Stimulated activated CD4-positive, alpha-beta T cell treated with anti-CD3 and anti-CD28 coated beads, Interleukin-12 subunit alpha, Interleukin-12 subunit beta, amount 100 ng/mL, for 24 hours (primary cell): ENCODE measurements at places on chromosomes 5 and 9.
A peak's percentile ranks its signal among the peaks of the same experiment; 100 is the strongest.

DNA sequence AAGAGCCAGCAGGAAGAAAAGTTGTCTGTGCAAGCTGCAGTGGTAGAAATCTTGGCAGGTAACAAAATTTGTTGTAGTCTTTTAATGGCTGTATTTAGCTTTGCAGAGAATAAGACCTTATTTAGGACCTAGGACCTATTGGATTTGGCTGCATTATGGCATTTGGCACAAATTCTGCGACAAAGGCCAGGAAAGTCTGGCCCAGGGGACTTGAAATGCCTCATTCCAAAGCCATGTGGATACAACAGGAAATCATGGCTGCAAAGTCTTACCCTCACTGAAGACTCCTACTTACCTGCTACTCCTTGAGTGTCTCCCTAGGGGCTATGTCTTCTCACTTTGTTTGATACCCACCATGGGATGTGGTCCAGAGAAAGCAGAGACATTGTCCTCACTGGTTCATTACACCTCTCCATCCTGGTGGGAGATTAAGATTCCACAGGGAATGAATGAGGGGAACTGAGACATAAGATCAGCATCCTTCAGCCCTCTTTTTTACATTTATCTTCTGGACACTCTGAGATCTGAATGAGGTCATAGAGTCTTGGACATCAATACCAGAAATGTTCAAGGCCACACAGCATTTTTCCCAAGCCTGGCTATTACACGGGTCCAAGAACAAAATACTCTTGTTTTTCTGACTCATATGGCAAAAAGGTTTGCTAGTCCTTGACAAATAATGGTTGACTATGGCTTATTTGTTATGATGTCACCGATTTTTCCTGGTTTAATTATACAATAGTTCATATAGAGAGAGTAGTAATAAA, 119.4 kb downstream of the PDE8B start:
- DNase-seq: no peak

DNA sequence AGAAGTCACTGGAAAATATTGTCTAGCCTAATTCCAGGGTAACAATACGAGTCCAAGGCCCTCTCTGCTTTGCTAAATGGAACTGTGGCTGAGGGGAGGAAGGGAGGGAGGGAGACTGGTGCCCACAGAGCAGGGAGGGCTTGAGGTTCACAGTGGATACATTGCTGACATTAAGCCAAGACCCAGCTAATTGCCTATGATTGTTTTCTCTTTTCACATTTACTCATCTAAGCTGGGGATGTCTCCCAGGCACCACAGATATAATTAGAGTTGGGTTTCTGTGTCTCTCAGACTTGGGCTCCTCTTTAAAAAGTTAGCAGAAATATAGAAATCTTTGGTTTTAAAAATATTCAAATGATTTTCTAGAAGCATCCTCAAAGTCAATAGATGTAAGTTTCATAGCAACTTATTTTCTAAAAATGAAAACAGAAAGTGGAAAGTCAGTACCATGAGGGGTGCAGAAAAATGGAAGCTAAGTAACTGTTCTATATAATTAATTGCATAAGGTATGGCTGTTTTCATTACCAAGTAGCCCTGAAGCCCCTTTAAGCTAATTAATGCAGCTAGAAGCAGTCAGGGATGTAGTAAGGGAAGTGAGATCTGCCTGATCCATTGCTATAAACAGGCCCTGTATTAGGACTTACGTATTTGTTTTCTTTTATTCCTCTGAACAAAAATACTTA, 259.8 kb downstream of the NDUFS4 start:
- no peak for DNase-seq

- no peak for DNase-seq
Observed at GRCh38 chr9:121398374-121398773, 28.3 kb upstream of the STOM start.

DNA sequence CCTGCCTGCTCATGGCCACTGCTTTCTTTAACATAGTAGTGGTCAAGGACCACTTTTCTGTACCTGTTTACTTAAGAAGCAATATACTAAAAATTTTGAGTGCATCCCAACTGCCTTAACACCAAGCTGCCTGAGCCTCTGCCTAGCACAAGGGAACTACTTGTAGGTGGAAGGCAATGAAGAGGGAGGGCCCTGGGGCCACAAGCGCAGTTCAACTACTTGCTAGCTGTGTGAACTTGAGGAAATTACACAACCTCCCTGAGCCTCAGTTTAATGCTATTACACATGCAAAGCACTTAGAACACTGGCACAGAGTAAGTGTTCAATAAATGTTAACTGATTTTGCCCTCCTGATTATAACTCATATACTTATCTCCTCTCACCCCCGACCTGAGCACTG, 6.3 kb downstream of the ARL15 start:
- DNase-seq: no peak

GRCh38 chr5:129199308-129199707, 104.8 kb downstream of the ISOC1 start:
- no peak for DNase-seq

- no peak for DNase-seq
Observed at GRCh38 chr9:136078498-136079011, 16.5 kb downstream of the NACC2 start.

DNA sequence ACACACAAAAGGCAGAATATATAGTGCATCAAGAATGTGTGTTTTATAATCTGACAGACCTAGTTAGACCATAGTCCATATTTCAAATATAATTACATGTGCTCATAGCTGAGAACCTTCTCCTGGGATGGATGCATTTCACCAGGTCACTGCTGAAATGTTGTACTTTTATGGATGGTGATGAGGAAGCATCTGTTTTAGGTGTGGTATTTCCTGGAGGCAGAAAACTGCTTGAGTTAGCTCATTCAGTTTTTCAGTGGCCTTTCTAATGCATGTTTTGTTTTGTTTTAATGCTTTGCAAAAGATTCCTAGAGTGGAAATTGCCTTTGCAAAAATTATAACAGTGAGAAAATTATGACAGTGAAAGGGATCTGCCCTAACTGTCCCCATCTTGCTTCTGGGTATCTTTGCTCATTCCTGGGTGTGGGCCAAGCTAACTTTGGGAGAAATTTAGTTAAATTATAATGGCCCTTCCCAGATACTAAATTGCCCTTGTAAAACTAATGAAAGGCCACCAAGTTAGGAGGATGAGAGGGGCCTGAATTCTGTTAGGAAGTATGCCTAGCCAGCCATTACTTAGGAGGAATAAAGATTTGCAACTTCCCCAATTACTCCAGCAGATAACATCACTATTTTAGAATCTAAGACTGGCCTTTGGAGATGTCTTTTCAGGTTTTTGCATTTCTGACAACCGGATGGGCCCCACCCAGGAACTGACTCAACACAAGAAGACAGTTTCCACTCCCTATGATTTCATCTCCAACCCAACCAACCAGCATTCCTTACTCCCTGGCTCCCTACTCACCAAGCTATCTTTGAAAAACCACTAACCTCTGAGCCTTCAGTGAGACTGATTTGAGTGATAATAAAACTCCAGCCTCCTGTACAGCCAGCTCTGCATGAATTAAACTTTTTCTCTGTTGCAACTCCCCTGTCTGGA, 7.0 kb upstream of the IL12B start:
- peak; percentile 17 for DNase-seq

DNA sequence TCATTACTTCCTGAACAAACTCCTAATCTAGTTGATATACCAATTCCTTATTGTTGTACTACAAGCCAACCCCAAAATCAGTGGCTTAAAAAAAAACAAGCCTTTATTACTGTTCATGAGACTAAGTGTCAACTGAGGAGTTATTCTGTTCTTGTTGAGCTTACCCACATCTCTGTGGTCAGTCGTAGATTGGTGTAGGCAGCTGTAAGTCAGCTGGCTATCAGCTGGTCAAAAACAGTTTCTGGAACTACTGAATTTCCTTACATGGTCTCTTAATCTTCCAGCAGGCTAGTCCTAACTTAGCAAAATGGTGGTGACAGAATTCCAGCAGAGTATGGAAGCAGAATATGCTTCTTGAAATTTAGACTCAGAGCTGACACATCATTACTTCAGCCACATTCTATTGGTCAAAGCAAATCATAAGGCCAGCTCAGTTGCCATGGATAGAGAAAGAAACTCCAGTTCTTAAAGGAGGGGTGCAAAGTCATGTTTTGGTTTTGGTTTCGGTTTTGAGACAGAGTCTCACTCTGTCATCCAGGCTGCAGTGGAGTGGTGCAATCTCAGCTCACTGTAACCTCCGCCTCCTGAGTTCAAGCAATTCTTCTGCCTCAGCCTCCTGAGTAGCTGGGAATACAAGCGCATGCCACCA, 386.1 kb upstream of the MPDZ start:
- DNase-seq: no peak

DNA sequence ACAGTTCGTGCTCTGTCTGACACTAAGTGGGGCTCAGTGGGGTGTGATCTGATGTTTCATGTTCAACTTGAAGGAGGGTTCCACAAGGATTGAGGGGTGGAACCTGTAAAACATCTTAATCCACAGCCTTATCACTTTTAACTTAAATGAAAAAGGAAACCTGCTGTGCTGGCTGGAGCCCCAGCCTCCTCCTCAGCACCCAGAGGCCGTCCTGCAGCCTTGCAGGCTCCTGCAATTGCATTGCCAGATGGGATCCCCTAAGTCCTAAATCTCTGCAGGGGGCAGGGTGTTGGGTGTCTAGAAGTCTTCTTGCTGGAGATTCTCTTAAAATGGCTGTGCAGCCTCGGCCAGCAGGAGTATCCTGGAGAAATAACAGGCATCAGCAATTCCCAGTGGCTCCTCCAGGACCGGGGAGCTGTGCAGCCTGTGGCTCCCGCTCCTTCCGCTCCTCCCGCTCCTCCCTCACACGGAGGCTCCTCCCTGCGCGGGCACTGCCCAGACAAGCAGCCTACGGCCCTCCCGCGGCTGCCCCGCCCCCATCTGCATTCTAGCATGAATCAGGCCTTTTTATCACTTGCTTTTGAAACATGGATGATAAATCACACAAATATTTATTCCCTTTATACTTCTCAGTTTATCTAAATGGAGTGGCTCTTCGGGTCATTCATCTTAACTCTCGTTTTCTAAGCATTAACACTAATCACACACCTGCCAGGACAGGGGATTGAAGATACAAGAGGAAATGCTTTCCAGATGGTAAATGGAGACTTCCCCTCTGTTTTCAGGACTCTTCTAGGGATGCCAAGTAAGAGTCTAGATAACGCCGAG, 131.0 kb downstream of the ADAMTS16 start:
- DNase-seq: no peak

GRCh38 chr9:127734247-127734746, 797 bp downstream of the TOR2A start:
- DNase-seq: no peak

DNA sequence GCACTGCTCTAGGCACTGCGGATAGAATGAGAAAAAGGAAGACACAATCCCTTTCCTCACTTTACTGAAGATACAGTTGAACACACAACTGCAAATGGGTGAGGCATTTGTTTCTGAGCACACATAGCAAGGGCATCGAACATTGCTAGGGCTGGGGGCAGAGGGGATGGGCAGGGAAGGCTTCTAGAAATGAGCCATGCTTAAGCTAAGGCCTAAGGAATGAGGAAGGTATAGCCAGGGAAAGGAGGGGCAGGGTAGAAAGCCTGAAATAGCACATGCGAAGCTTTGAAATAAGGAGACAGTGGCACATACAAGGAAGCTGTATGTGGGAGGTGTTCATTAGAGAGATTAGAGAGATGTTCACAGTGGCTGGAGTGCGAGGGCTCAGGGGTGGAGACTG, 92.7 kb downstream of the KIF4B start:
- no peak for DNase-seq

DNA sequence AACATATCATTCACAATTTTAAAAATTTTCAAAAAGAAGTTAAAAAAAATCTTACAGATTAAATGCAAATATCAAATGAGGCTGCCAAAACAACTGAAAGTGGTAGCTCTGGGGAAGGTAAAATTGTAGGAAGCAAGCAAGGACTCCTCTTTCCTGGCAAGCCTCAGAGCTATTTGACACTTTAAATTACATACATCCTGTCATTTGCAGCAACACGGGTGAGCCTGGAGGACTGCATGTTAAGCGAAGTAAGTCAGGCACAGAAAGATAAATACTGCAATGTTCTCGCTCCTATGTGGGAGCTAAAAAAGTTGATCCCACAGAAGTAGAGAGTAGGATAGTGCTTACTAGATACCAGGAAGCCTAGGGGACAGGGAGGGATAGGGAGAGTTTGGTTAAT, 58.0 kb downstream of the LPAR1 start:
- DNase-seq: no peak

- DNase-seq: no peak
Observed at GRCh38 chr9:130918826-130919558, 20.1 kb downstream of the FIBCD1 start.

GRCh38 chr5:41156739-41157138, 56.6 kb downstream of the C6 start:
- DNase-seq: no peak

- no peak for DNase-seq
Observed at GRCh38 chr5:7015586-7016256, 302.5 kb downstream of the TENT4A start.

GRCh38 chr5:128038643-128039042, 44.9 kb upstream of the SLC12A2 start:
- DNase-seq: no peak

DNA sequence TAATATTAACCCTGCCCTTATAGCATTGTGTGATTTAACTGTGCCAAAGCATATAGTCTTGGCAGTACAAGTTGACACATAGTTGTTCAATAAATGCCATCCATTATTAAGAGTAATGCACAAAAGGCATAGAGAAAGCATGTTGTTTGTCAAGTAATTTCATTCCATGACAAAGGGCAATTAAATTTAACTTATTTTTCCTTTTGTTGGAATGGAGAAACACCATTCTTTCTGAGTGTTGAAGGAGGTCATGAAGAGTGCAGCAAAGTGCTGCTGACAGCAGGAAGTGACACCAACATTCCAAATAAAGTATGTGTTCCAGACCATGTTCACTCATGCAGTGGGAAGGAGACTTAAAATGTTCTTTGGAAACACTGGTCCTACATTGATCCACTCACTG, 29.1 kb downstream of the ANKDD1B start:
- no peak for DNase-seq

DNA sequence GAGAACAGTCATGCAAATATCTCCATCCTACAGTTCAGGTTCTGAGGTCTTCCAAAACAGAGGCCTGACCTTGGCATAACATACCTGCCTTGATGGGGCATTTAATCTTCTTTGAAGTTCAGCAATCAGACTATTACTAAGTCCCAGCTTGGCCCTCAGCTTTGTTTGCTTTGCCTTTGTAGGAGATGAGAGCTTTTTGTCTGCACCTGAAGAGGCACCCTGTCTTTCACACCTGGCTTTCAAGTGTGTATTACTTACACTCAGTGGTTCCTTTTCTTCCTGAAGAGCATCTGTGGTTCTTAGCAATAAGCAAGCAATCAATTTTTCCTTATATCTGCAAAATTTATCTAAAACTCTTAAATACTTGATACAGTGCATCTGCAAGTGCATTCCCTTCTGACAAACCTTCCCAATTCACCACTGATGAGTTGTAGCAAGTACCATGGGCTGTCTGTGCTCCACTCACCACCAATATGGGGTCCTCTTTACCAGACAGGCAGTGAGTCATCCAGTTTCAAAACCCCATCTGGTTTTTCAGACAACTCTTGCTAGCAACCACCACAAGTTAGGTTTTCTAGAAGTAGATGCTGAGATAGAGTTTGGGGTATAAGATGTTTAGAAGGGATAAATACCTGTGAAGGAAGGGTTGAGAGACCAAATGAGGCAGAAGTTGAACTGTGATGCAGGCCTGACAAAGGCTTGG, 100.2 kb downstream of the HINT1 start:
- no peak for DNase-seq
